ENCODE measurements at places on chromosomes 12 and 14. TPM values are rescaled to one million over a fixed set of nuclear protein-coding genes. Genes with fewer than 3 reads are reported as not detected.
A peak's percentile ranks its signal among the peaks of the same experiment; 100 is the strongest.

DNA sequence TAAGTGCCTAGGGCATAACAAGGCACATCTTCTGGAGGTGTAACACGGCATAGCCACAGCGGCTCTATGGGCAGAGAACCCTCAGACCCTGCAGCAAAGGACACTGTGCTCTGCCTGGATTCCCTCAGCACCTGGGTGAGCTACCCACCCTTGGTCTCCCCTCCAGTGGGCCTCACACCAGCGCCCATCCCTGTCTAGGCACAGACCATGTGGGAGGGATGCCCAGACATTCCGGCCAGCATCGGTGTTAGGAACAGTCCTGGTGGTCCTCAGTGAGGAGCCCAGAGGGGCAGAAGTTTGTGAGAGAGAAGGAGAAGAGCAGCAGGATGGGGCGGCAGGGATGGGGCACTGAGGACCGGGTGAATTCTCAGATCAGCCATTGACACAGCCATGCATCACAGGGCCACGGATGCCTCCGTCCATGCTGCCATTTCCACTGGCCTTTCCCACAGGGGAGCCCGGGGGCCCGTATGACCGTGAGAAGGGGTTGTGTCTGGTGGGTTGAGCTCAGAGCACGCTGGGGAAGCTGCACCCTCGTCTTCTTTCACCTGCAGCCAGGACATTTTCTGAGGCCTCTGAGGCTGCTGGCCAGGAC is 282.7 kb upstream of the SFSWAP start:
- no peak for DNase-seq

GRCh38 chr12:97148941-97149559 is 242.0 kb downstream of the NEDD1 start:
- DNase-seq = peak; percentile 42

- DNase-seq = no peak
Measured at GRCh38 chr12:99619389-99620158, 28.0 kb upstream of the GARIN6 start.

- no peak for DNase-seq
Measured at GRCh38 chr14:90682615-90683014, 133.6 kb downstream of the TTC7B start.

GRCh38 chr12:55043542-55043941 is 23.8 kb downstream of the NEUROD4 start:
- DNase-seq = no peak

GRCh38 chr14:59131938-59132795 is 56.3 kb upstream of the DAAM1 start:
- no peak for DNase-seq

GRCh38 chr12:89933911-89934310 is 225.3 kb upstream of the ATP2B1 start:
- no peak for DNase-seq

- DNase-seq = no peak
Measured at GRCh38 chr14:80618751-80619329, 322.7 kb downstream of the CEP128 start.

DNA sequence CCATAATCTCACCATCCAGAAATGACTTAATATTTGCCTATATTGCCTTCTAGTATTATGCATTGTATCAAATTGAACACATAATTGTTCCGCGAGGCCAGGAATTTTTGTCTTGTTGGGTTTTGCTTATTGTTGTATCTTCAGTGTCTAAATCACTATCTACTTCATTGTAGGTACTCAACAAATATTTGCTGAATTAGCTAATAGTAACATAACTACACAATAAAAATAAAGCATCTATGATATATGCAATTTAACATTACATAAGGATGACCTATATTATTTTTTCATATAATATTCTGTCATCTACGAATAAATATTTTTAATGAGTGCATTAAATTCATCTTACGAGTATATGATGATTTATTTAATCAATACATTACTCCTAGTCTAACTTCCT is 656.3 kb downstream of the ETNK1 start:
- DNase-seq = no peak

- no peak for DNase-seq
Measured at GRCh38 chr14:42214981-42215491, 608.4 kb downstream of the LRFN5 start.

GRCh38 chr14:47826809-47827208 is 151.4 kb upstream of the MDGA2 start:
- no peak for DNase-seq

GARIN6 gene
- not detected for total RNA-seq

DNA sequence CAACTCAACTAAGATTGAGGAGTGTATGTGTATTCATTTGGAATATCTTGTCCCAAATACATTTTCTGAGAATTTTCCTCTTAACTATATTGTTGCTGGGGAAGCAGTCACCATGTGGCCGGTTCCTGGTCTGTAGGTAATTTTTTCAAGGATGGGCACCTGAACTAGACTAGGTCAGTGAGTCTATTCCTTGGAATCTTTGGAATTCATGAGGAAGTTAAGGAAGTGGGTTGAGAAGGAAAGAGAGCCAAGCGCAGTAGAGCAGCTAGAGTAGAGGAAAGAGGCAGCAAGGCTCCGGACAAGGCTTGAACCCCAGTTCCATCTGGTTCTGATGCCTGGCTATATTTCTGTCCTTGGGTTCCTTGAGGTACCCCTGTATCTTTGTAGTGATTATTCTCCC is 183.7 kb downstream of the DACT1 start:
- DNase-seq = no peak

NELL2 gene
- total RNA-seq = 47.5 TPM

DNA sequence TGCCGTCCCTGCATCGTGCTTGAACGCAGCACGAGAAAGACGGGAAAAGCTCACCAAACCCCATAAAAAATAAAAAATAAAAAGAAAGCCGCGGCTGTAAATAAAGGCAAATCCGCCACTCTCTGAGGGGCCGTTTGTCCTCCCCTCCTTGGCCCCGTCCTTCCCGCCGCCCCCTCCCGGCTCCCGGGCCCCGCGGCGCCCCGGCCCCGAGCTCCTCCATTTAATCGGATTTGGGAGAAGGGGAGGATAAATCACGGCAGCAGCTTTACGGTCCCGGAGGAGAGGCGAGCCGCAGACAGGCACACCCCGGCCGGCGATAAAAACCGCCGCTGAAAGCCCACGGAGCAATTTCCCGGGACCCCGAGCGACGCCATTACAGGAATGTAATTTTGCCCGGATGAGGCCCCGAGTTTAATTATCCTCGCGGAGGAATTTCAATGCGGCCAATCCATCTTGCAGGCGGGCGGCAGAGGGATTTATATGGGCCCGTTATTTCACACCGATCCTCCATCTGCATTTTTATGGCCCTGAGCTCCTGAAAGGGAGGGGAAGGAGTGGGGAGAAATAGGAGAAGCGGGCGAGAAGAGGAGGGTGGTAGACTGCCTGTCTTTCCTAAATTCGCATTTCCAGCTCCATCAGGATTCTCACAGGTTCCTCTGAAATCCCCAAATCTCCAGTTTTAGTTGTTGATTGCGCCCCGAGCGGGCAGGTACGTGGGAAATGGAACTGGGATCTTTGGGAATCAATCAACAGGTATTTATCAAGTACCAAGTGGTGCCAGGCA is 1.3 kb upstream of the ATP5MC2 start:
- DNase-seq = no peak

GRCh38 chr12:2126676-2127406 is 74.1 kb downstream of the CACNA1C start:
- DNase-seq = no peak

DNA sequence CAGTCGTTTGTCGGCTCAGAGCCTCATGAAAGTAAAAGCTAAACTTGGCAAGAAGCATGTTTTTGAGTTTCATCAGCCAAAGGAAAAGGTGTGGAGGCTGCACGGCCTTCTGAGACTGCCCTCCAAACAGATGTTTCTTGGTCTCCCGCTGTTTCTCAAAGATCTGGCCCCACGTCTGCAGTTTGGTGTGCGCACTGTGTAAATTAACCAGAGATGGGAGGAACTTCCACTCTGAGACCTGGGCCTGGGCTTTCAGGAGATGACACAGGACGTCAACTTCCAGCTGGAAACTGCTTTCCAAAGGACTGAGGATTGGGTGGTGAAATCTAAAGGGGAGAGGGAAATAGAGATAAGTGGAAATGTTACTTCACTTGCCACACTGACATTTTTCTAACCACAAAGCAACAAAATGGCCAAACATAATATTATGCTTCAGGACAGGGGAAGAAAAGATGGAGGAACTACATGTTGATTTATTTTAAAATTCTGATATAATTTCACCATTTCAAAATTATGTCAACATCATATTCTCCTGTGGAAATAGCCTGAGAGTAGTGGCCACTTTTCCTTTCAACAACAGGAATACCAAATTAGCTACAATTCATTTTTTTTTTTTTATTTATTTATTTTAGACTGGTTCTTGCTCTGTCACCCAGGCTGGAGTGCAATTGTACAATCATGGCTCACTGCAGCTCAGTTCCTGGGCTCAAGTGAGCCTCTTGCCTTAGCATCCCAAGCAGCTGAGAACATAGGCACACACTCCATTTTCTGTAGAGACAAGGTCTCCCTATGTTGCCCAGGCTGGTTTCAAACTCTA is 27.6 kb downstream of the KICS2 start:
- no peak for DNase-seq

DNA sequence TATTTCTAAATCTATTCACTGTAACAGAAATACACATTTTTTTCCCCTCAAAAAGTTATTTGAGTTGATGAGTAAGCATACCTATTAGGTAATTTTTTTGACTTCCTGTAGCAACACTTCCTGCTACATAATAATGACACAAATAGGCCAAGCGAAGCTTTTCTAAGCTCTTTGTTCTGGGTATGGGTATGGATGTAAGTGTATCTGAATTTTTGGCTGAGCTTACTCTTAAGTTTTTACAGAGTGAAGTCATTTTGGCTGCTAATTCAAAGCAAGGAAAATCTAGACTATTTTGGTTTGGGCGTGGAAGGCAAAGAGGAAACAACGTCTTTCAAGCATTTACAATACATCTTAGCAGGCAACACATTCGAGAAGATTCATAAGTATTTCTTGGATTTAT is 1206.0 kb upstream of the FLRT2 start:
- no peak for DNase-seq

- no peak for DNase-seq
Measured at GRCh38 chr14:77882636-77883035, 82.7 kb downstream of the ADCK1 start.

ZDHHC22 gene
- not detected for total RNA-seq

DNA sequence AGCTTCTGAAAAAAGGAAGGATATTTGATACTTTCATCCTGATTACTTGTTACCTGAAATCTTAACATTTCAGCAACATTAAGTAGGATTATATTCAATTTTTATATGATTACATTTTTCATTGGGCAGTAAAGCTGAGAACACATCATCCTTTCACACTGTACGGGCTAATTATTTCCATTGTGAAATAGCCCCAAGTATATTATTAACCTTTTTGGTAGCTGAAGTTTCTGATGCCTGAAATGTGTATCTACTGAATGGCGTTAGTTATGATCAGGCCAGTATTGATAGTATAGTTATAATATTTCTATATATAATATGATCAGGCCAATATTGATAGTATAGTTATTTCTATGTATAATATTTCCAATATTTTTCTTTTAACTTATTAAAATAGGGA is 10.1 kb downstream of the SPATS2 start:
- DNase-seq = no peak

DNA sequence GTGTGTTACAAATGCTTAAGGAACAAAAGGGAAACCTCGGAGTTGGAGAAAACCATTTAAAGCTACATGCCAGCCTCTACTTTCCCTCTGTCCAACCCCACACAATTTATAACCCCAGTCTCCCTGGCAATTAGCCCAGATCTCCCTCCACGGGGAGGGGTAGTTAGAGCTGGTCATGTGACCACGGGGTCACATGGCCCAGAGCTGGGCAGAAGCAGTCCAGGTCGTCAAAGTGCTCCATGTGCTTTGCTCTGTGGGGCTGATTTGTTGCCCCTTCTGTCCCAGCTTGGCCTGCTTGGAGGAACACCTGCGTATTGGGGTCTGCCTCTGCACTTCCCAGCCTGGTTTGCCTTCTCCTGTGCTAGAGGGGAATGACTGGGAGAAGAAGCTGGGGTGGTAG is 219.1 kb downstream of the RBM19 start:
- DNase-seq = no peak

CYP46A1 gene
- 0.21 TPM for total RNA-seq

PARPBP gene
- 26.5 TPM for total RNA-seq

- DNase-seq = no peak
Measured at GRCh38 chr14:86662334-86662733, 1132.4 kb downstream of the FLRT2 start.

DNA sequence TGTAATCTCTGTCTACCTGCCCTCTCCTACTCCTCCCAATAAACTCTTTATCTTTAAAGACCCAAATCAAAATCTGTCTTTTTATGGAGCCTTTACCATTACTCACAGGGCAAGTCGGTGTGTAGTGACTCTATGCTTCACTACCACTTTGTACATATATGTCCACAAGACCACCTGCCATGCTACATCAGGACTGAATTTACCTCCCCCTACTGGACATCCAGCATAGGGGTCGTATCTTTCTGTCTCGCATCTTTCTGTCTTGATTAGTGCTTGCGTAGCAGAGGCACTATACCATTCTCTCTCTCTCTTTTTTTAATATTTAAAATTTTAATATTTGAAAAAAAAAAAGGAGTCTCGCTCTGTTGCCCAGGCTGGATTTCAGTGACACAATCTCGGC is 587.5 kb downstream of the SOX5 start:
- no peak for DNase-seq

DNA sequence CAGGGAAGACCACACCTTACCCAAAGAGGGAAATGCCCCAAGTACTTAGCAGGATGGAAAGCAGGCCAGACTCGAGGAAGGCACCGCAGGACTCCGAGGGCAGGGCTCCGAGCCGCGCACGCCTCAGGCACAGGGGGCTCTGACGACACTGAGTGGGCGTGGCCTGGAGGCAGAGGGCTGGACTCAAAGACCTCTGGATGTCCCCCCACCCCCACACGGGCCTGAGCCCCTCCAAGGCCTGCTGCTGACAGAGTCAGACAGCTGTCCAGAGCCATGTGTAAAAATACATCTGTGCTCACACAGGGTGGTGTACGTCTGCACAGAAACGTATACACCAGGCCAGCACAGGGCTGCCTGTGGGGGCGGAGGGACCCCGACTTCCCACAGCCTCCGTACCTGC is 1.4 kb downstream of the AKT1 start:
- DNase-seq = peak; percentile 65

GRCh38 chr12:14573118-14573517 is 5.4 kb upstream of the PLBD1 start:
- no peak for DNase-seq

GRCh38 chr12:131189781-131190180 is 236.1 kb downstream of the ADGRD1 start:
- DNase-seq = no peak

SLC25A21 gene
- total RNA-seq = not detected

All from activated naive CD4-positive, alpha-beta T cell treated with anti-CD3 and anti-CD28 coated beads, Interleukin-2, amount 50 U/mL, for 72 hours (primary cell).